Left cardiac atrium (tissue), 4 donors: ENCODE measurements at places on chromosomes 5 and 9.
A peak's percentile ranks its signal among the peaks of the same experiment; 100 is the strongest.

DNA sequence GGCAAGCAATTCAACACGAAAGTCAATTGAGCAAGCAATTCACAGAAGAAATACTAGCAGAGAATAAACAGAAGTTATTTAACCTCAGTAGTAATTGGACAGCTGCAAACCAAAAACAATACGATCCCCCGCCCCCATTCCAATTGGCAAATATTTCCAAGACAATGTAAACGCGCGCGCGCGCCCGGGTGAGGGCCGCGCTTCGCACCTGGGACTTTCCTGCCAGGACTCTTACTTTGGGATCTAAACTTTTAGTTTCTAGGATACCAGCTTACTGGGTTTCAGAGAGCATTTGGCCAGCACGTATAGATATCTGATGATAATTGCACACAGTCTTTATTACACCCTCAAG lies 8.6 kb downstream of the RUFY1 start:
- no peak for DNase-seq

DNA sequence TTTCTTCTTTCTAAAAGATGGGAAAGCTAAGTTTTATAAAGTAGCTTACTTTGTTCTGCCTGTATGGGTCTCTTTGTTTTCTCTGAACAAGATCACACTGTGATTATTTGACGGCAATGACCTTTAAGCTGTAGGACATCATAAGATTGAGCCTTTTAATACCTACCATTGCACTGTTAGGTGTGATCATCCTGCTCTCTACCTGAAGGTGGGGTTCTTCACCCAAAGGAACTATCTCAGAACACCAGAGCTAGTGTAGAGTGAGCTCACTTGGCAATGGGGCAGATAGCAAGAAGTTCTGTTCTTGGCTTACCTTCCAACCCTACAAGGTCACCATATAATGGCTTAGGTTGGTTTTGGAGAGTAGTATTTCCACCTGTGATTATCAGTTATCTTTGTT lies 200.2 kb downstream of the SPATA31D1 start:
- DNase-seq = no peak

- no peak for DNase-seq
Measured at GRCh38 chr5:10625700-10626472, 62.0 kb downstream of the ANKRD33B start.

DNA sequence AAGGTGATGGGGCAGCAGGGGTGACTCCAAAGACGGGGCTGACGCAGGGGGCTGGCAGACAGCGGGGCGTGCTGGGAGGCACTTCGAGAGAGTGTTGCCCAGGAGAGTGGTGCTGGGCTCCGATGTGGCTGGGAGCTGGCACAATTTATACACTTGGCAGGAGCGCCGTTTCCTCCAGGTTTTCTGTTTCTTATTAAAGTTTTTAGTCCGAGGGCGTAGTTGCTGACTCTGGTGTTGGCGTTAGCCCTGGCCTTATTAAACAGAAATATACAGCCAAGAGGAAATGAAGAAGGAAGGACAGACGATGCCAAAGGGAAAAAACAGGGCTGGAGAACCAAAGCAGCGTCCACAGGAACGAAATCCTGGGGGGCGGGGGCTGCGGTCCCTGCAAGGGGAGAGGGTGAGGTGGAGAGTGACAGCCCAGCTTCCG lies 139.6 kb upstream of the PHYKPL start:
- peak; percentile 46 for DNase-seq

- DNase-seq = no peak
Measured at GRCh38 chr5:10831419-10831818, 70.4 kb upstream of the DAP start.

DNA sequence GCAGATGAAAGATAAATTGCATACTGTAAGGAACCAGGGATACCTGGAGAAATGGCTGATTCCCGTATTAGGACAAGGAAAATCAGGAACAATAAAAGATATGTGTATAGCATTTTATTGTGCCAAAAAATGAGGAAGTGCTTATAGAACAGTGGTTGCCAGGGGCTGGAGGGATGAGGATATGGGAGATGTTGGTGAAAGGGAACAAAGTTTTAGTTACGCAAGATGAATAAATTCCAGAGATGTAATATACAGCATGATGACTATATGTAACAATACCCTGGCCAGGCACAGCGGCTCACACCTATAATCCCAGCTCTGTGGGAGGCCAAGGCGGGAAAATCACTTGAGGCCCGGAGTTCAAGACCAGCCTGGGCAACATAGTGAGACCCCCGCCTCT lies 101.8 kb downstream of the CDK5RAP2 start:
- DNase-seq = no peak

- DNase-seq = no peak
Measured at GRCh38 chr5:43410414-43410813, 1.8 kb downstream of the CCL28 start.

- no peak for DNase-seq
Measured at GRCh38 chr5:112010475-112010874, 253.5 kb upstream of the NREP start.

DNA sequence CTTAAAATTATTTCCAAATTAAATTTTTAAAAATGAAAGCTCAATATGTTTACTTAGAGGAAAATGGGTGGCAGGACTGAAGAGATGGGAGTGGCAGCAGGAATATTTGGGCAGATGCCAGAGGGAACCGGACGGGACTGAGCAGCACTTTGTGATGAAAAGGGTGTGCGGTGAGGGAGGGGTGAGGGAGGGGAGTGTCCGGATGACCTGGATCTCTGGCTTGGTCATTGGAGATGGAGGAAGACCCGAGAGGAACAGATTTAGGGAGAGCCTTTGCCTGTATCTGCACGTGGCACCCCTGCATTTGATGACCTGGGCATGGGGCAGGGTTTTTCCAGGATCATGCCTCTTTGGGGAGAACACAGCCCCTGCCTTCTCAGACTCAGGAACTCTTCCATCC lies 201.1 kb upstream of the MVB12B start:
- DNase-seq = no peak

DNA sequence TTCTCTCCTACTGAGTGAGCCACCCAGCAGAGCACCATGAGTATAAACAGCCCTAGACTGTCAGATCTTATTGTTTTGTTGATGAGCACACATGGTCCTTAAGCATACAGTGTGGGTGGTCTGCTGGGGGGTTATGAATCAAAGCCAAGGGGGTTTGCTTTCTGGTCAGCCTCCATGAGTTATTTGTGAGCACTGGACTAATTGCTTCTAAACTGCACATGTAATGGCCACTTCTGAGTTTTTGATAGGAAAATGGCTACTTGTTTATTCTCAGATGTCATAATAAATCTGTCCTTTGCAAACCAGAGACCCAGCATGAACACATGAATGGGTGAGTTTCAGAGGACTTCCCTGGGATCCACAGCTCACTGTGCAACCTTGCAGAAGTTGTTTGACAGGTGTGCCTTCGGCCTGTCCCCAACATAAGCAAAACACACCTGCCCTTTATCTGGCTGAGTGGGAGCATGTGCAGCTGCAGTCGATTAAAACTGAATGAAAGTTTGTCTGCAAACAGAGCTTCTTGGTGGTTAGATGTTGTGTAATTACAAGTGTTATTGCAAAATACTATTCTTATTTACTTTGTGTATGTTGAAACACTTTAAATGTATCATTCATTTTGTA lies 35.9 kb downstream of the MAMDC2 start:
- DNase-seq = no peak

DNA sequence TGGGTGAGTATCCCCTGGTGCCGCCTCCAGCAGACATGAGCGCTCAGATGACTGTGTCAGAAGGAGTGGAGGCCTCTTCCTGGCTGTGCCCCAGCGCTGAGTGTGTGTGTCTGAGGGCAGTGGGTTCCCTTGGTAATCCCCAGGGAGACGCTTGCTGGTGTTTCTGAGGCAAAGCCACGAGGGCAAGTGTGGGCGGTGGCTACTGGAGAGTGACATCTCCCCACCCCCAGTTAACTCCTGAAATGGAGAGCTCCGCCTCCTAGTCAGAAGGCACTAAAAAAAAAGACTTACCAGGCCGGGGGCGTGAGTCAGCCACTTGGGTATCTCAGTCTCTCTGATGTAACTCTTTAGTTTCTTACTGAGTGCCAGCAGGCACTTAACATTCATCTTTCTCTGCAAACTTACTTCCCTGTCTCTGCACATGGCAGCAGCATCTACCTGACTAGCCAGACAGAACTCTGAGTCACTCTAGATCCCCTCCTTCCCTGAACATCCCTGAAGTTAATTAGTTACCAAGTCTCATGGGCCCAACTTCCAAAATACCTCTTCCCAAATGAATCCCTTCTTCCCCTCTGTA lies 19.3 kb downstream of the ORM2 start:
- peak; percentile 74 for DNase-seq

DNA sequence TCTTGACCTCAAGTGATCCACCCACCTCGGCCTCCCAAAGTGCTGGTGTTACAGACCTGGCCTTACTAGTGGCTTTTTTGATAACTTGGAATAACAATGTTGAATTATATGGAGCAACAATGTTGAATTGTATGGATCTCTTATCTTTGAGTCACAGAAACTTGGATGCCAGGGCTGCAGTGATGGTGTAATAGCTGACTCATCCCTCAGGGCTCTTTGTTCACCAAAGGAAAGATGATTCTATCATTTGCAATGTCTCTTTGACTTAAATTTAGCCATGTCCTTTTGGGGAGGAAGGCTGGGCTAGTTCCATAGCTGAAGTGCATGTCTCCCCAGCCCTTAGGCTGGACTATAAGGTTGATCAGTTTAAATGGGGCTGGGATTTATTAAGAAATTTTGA lies 172.3 kb downstream of the PDZD2 start:
- DNase-seq = no peak

DNA sequence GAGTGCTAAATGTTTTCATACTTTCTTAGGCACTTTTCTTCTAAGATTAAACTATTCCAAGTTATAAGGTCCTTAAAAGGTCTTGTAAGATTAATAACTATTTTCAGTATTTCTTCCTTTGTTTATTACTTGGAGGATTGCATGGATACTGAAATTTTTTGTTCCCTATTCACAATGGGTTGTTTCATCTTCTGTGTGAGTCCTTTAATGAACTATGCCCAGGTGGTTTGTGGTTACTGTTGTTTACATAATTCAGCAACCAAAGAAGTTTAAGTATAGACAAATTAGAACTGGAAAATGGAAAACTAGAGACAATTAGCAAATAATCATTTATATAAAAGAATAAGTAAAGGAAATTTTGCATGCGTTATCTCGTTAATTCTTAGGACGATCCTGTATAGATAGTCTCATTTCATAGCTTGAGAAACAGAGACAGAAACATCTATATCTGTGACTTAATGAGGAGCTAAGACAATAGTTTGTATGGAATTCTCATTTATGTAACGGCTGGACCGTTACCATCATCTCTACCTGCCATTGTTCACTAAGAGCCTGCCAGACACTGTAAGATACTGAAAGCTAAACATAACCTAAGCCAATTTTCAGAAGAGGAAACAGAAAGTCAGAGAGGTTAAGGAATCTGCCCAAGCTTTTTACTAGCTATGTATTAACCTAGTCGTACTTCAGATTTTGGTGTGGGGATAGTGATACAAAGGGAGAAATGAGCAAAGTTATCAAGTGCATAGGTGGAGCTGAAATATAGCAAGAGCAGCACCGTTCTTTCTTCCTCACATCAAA lies 148.2 kb downstream of the PAM start:
- no peak for DNase-seq

DNA sequence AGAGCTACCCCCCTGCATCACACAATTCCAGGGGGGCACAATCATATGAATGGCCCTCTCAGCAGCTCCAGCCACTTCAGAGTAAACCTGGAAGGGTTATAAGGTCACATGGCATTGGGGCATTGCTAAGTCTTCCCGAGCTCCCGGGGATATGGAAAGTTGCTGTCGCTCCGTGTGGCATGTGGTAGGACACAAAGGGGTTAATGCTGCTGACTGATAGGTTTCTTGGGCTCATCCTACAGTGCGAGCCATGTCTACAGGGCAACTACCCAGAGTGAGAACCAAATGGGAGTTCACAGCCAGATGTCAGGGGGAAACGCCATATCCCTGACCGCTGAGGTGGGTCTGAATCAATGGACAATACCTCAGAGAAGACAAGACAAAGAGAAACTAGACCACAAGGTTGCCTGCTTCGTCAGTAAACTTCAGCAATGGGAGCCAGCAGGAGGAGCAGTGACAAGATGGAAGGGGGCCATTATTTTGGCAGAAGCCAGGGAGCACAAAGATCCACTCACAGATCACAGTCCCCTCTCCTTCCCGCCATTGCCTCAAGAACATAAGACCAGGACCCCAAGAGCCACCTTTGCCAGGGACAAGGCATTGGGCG lies 52.4 kb upstream of the SHISAL2B start:
- no peak for DNase-seq

- no peak for DNase-seq
Measured at GRCh38 chr9:132006677-132007370, 72.8 kb downstream of the MED27 start.

GRCh38 chr9:108207561-108208165 lies 648.1 kb downstream of the ACTL7B start:
- no peak for DNase-seq

- no peak for DNase-seq
Measured at GRCh38 chr5:35356725-35357124, 126.4 kb upstream of the PRLR start.

DNA sequence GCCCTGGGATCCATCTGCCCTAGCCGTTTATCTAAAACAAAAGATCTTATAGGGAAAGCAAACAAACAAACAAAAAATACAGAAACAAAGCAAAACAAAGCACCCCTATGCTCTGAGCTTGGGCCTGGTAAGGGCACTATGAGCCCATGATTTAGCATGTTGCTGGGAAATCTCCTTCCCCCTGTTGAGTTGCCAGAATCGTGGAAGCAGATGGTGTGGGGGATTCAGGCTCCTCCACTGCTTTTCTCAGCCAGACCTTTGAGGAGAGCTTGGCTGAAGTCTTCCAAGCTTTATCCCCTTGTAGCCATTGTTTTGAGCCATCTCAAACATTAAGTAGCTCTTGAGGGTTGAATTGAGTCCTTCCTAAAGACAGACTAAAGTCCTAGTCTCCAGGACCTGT lies 29.9 kb downstream of the TMC1 start:
- DNase-seq = no peak

DNA sequence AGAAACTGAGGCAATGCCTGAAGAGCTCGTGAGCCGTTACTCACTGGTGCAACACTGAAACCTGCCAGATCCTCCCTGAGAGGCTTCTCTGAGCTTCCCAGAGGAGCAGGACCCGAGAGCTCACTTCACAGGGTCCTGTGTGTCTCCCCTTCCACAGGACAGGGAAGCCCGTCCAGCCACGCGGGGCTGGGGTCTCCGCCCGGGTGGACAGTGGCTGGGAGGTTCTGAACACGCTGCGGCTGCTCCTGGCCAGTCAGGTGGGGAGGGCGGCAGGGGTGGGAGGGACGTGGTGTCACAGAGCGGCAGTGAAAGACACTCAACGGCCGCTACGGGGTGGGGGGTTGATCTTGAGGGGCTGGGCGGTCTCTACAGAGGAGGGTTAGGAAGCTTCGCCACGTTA lies 290 bp upstream of the ZDHHC11 start:
- DNase-seq = no peak

DNA sequence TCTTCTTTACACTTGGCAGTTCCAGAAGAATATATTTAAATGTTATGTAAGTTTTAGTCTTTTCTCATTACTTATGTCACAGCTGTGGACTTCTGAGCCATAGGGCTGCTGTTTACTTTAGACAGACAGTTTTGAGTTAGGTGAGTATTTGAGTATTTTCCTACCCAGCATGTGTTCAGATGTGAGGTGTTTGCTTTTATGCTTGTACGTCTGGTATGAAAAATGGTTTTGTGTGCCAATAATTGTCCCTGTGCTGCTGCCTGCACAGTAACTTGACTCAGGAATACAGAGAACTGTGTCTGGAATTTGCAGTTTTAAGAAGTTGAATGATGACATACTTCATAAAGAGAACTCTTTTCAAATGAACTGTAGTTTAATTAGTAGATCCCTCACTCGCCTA lies 20.8 kb downstream of the MEGF10 start:
- DNase-seq = no peak
